ENCODE measurements at places on chromosomes 3 and 15.

- DNase-seq = no peak
Measured at GRCh38 chr15:39888243-39888642, 31.8 kb downstream of the GPR176 start.

- no peak for DNase-seq
Measured at GRCh38 chr15:52246686-52247431, 48.7 kb downstream of the MYO5C start.

DNA sequence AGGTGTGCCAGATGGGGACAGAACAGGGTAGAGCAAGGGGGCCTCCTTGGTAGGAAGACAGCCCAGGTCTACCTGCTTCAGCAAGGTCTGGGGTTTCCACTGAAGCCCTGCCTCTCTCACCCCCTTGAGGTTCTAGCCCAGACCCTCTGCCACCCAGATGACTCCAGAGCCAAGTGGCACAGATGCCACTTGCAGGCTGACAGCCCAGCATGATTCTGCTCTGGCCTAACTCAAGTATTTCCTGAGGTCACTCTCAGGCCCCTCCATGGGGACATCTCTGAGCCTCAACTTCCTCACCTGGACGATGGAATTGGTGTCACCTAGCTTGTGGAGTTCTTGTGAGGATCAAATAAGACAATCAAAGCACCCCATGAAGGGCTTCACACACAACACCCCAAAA lies 23.9 kb downstream of the PLXNB1 start:
- DNase-seq = no peak

DNA sequence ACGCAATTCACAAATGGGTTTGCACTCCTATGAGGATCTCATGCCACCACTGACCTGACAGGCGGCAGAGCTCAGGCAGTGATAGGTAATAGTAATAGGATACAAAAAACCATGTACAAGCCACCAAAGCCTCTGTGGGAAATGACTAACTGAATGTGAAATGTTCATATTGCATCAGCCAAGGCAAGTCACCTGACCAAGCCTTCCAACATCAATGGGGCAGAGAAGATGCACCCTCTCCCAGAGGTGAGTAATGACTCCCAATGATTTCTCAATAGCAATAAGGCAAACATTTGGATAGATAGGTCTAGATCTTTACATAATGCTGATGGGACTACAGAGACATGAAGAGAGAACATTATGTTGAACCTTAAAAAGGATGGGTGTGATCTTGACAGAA lies 14.9 kb downstream of the CNTN3 start:
- DNase-seq = no peak

- no peak for DNase-seq
Measured at GRCh38 chr3:31240466-31240865, 292.3 kb upstream of the STT3B start.

- no peak for DNase-seq
Measured at GRCh38 chr15:79680720-79681119, 216.1 kb downstream of the MTHFS start.

GRCh38 chr3:27392950-27393679 lies 23.9 kb upstream of the NEK10 start:
- no peak for DNase-seq

DNA sequence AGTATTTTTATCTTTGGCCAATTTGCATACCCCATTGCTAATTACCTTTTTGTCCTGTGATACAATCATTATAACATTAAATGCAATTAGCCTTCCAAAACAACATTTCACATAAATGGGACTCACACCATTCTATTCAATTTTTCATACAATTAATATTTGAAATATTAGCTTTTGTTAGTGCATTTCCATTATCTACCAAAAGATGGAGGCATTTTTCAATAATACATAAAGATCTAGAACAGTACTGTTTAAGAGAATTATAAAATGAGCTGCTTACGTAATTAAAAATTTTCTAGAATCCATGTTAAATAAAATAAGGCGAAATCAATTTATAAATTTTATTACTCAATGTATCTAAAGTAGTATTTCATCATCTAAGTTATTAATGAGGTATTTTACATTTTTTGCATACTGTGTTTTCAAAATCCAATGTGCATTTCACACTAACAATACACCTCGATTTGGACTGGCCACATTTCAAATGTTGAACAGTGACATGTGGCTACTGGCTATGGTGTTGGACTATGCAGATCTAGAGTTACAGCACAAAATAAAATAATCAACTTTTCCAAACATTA lies 74.3 kb downstream of the TJP1 start:
- DNase-seq = no peak

DNA sequence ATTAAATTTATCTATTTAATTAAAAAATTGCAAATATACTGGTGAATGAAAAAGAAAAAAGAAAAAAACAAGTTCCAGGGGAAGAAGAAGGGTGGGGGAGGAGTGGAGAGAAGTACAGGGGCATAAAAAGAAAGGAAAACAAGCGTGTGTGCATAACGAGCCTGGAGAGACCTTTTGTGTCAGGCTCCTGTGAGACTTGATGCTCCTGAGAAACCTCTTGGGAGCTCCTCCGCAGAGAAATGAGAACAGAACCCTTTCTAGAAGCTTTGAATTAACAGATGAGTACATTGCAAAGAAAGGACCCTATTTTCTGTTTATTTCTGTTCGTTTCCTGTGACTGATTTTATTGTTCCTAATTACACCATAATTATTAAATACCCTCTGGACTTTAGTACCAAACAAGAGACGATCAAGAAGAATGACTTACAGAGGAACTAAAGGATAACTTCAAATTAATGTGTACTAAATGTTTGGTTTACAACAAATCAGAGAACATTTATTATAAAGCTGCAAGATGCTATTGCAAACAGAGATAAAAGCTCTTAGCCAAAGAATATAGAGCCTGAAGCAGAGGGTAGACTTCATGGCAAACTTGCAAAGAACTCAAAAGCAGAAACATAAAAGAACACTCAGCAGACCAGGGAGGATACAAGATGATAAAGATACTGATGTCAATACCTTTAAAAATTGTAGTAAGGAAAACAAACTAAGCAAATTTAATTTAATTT lies 74.7 kb downstream of the DPPA2 start:
- DNase-seq = no peak

DNA sequence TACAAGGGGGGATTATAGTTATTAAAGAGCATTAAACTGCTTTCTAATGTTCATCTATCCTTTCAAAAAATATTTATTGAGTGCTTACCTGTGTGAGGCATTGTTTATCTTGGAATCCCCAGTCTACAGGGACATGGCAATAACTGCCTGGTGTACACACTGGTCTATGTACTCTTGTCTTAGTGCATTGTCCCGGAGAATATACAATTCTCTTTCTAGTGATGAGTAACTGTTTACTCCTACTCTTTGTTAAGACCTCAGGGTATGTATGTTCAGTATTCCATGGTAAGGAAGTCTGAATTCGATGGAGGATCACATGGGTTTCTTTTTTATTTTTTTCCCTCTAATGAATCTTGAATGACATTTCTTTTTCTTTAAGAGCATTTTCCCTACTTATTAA lies 772.4 kb upstream of the NR2F2 start:
- no peak for DNase-seq

- DNase-seq = no peak
Measured at GRCh38 chr3:166962911-166963310, 417.2 kb downstream of the ZBBX start.

DNA sequence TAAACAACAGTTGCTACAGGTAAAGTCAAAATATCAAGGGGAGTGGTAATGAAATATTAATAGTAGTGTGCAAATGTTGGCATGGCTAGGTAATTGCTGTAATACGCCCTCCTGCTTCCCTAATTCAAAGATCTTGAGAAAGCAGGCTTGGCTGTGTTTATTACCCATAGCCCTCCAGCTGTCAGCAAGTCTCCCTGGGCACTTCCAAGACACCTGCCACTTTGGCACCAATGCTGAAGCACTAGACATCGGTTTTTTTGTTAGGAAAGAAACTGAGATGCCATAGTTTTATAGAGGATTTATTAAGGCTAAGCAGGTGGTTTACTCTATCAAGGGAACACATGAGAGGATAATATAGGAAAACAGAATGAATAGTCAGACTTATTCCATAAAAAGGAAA lies 64.4 kb downstream of the P2RY1 start:
- DNase-seq = no peak

DNA sequence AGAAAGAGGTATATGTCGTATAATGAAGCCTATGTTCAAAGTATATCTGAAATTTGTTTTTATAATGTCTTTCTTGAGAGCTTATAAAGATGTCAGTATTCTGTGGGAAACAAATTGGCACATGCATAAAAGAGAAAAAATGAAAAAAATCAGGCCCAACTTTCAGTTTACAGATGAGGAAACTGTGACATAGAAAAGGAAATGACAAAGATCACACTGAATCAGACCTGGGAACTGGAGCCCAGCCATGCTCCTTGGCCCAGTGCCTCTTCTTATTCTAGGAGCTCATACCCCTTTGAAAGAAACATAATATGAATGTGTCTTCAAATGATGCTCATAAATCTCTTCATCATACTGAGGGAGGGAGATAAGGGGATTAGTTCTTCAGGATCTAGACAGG lies 48.4 kb downstream of the TMEM44 start:
- no peak for DNase-seq

DNA sequence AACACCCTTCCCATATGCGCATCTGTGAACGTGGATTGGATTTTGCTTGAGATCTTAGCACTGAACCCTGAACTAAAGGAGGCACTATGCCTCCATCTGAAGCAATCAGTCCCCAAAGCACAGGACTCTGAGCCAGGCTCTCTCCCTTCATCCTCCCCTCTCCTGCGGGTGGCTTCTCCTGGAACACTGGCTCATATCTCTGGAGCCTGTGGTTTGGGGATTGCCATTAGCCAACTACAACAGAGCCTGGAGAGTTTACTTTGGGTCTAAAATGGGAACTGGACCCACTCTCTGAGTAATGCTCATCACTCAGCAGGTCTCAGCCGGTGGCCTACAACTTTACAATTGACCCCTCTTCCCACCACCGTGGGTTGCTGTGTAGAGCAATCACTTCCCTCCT lies 190.8 kb upstream of the HES1 start:
- DNase-seq = no peak

GRCh38 chr3:15476378-15476777 lies 45.1 kb downstream of the COLQ start:
- no peak for DNase-seq

- DNase-seq = no peak
Measured at GRCh38 chr15:69410248-69410874, 3.8 kb upstream of the KIF23 start.

DNA sequence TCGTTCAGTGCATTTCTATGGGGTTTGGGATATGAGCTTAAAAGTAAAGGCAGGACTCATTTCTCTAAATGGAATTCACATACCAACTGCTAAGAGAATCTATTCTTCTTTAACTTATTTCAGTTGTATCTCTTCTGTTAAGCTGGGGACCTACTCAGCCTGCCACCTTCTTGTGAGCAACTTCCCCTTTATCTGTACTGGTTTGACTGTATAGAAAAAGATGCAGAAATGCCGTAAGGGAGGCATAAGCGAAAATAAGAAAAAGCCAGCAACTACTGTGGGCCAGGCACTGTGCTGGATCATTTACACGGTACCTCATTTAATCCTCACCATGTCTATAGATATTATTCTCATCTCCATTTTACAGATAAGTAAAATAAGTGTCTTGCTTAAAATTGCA lies 38.4 kb downstream of the RBMS3 start:
- no peak for DNase-seq

DNA sequence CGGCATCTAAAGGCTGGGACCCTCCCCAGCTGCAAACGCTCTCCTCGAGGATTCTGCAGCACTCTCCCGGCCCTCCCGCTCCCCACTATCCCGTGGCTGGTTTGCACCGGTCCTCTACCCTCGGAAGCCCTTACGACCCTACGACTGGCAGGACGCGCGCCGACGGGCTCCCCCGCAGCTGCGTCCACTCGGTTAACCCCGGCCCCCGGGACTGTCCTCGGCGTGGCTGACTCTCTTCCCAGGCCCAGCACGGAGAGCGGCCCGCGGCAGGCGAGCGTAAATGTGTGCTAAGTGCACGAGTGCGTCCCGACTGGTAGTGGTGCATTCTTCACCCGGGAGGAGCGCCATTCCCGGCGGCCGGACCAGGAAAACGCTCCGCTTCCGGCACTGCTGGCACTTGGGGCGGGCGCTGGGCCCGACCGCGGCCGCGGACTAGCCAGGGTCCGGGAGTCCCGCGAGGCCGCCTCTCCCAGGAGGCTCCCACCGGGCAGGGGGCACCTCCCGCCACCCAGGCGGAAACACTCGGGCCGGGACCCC lies 508 bp downstream of the GORASP1 start:
- no peak for DNase-seq

DNA sequence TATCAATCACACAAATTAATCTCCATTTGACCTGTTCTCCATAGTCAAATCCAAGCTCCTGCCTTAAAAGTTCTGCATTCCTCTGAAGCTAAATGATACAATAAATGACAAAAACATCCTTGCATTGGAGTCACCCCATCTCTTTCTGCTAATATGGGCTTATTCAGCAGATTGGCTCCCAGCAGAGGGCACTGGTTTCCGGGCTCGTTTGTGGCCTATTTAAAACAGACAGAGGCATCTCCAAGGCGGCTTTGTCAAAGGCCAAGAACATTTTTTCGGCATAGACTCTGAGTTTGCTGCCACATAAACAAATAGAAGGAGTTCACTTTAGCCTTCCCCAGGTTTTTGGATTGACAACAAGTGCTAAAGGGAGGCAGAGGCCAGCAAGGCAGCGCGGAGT lies 204.4 kb upstream of the RASGRP1 start:
- DNase-seq = no peak

DNA sequence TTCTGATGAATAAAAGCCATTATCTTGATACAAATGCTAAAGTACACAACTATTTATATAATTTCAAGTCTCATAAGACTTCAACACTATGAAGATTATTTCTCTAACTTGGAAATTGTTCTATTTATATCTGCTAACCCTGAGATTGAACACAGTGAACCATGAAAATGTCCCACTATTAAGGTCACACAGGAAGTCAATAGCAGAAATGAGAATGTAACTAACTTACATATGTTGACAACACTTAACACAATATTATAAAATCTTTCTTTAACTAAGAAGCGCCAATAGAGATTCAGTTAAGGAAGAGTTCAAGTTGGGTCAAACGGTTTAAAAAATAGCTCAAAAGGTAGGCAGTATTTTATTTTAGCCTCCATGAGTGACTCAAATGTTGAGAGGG lies 551.8 kb upstream of the CBLB start:
- no peak for DNase-seq

- no peak for DNase-seq
Measured at GRCh38 chr3:73433079-73433478, 191.7 kb downstream of the PDZRN3 start.

DNA sequence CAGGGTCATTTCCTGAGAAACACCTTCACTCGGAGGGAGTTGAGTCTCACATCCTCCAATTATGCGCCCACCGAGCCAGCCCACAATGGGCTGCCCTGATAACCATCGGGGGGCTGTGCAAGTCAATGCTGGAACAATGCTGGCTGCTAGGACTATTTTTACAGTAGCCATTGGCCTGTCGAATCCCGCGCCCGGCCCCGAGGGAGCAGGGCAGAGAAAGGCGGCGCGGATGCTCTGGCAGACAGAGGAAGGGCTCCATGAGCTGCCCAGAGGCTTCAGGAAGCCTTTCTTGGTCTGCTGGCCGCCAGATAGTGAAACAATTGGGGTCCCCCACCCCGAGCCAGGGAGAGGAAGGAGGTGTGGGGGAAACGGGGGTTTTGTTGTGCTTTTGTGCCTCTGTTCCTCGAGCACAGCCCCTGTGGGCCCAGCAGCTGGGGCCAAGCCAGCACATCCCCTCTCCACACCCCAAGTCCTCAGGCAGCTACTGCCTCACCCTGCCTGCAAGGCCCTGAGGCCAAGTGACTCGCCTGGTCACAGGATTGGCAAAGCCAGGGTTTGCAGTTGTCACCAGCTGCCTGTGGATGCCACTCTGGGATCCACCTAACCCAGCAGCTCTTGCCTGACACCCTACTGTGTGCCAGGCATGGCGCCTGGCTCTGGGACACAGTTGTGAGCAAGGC lies 39.0 kb downstream of the SLC6A6 start:
- no peak for DNase-seq

GRCh38 chr3:175233957-175234940 lies 375.1 kb downstream of the NAALADL2 start:
- DNase-seq = no peak
